Activated naive CD4-positive, alpha-beta T cell treated with Interleukin-2 at 50 U/mL for 16 hours (primary cell): ENCODE measurements at places on chromosomes 3 and 15.
A peak's percentile ranks its signal among the peaks of the same experiment; 100 is the strongest.

GRCh38 chr3:126414961-126415660 lies 20.4 kb downstream of the CFAP100 start:
- DNase-seq = no peak

DNA sequence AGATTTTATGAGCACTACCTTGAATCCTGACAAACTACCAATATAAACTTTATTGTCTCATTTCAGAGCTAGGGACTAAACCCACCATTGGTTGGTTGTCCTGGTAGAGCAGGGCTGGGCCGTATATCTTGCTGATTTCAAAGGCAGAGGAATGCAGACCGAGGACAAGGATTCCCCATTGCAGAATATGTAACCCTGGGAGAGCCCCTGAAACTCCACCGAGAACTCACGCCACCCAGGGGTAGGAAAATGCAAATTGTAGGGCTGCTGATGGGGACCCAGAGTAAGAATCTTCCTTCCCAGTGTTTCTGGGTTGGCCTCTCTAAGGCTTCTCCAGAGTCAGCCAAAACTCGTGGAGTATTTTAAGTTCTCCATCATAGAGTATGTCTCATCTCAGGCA lies 235.3 kb downstream of the ABHD5 start:
- DNase-seq = no peak

DNA sequence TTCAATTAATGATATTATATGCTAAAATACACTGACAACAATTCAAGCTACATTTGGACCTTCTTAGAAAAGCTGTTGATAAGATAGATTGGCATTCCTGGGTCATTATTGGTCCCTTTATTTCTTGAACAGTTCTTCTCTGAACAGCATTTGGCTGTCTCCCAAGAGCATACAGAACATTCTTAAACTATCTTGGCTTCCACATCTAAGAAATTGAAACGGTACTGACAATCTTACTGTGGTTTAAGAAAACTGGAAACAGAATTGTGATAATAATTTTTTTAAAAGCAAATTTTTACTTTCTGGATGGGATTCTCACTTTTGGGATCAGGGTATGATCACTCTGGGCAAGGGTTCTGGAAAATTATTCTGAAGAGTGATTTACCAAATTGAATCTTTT lies 161.7 kb upstream of the ZNF385D start:
- no peak for DNase-seq

- DNase-seq = peak; percentile 51
Observed at GRCh38 chr15:90482124-90483011, 47.4 kb upstream of the CRTC3 start.

DNA sequence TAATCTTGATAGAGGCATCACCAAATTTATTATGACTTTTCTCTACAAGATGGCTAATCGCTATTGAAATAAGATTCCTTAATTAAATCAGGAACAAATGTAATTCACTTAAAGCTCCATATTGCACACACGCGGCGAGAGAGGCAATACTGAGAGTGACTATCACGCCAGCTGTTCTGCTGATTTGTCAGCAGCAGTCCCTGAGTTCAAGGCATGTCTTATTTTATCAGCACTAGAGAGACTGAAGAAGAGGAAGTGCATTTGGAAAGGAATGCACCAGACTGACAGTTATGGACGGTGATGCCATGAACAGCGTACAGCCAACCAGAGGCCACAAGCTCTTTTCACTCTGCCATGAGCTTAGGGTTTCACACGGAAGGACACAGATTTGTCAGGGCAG lies 83.6 kb upstream of the SLCO3A1 start:
- no peak for DNase-seq

GRCh38 chr15:78437762-78438618 lies at the start of gene IREB2:
TSS of gene IREB2 (plus strand) at chr15:78438216. CDS start at chr15:78438338, 122 bp downstream.
- DNase-seq = peak; percentile 97

DNA sequence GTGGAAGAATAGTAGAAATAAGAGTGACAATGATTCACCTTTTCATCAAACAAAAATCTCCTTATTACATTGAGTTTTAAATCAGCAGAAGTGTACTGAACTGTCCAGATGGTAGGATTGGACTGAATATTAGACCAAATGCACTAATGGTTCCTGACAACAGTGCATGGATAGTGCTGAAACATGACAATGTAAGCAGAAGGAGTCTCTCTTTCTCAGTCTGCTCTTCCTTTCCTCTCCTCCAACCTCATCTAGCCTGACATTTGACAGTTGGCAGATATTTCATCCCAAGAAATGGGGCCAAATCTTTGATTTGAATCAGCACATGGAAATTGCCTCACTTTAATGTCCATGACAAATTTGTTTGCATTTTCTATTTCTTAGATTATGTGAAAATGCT lies 225.1 kb upstream of the PLSCR5 start:
- no peak for DNase-seq
